ENCODE measurements at places on chromosomes 7 and 10.

GRCh38 chr7:66339141-66339540 lies 134.0 kb downstream of the TPST1 start:
- no peak for DNase-seq

GRCh38 chr7:32618987-32619386 lies 123.7 kb downstream of the AVL9 start:
- DNase-seq = no peak

DNA sequence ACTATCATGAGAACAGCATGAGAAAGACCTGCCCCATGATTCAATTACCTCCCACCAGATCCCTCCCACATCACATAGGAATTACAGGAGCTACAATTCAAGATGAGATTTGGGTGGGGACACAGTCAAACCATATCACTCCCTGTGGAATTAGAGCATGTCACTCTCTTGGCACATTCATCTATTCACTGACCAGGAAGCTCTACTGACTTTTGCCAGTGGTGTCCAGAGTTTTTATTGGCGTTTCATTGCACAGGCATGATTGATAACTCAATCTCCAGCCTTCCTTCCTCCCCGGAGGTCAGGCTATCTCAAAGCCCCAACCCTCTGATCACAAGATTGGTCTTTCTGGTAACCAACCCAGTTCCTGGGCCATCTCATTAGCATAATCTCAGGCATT lies 478.9 kb upstream of the NRP1 start:
- DNase-seq = no peak

DNA sequence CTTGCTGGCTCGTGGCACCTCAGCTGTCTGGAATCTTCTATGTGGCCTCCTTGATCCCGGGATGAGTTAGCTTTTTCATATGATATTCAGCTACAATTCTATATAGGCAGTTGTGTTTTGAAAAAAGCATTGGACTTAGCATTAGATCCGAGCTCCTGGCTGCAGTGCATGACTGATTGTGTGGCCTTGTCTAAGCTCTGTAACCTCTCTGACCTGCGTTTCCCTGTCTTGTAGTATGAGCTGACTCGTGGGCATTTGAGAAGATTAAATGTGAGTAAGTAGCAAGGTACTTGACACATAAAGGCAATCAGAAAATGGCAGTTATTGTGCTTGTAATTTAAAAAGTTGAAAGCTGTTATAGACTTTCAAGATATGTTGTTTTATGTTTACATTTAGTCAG lies 85.9 kb downstream of the CCNY start:
- no peak for DNase-seq

DNA sequence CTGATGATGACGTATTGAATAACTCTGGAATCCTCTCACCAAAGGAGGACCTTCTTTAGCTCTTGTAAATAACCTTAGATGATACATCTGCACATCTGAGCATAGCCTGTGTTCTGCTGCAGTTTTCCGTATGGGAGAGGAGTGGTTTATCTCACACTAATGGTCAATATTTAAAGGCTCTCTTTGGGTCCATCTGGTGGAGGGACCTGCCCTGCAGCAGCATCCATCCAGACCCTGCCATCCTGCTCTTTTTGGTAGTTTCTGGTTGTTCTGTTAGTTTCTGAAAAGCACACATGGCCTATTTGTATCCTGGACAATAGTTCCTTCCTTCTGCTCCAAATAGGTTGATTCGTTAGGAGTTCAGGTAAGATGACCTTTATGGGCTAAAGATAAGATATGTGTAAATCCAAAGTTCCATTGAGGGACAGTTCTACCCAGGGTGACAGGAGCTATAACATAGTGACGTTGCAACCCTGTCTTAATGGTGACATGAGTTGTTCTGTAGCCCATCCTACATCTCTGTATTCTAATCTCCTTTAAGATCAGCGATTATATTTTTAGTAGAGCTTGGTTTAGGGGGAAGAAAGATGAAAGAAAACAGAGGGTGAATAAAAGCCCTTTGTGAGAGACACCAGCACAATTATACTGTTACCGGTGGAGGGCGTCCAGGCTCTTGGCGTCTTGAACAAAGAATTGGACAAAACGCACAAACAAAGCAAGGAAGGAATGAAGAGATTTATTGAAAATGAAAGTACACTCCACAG lies 60.0 kb upstream of the KLF14 start:
- DNase-seq = peak; percentile 12

DNA sequence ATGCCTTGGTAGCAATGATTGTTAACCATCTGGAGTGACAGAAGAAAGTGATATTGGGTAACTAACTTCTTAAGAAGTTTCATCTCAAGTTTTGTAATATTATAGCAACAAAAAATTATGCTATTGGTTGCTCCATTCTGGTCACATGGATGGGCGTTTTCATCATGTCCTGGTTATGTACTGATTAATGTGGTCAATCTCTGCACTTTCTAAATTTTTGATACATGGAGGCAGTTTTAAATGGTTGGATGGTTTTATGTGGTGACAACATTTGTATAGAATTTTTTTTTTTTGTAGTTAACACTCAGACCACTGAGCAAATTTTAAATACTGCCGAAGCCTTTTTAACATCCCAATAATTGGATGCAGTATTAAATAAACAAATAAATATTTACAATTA lies 55.2 kb upstream of the CCAR1 start:
- no peak for DNase-seq

DNA sequence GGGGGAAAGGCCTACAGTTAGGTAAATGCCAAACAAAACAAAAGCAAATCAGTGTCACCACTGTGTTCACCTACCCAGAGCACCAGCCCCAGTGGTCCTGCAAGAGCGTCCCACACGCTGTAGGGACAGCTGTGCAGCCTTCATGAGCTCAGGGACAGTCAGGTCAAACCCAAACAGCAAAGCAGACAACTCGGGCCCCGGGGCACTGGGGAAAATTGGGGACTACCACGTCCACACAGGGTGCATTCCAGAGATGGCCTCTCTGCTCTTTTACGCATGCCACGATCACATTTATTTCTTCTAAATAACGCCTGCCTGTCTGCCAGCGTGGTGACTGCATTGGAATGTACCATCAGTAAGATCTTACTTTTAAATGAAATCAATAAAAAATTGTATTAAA lies 21.7 kb downstream of the EBF3 start:
- DNase-seq = no peak

DNA sequence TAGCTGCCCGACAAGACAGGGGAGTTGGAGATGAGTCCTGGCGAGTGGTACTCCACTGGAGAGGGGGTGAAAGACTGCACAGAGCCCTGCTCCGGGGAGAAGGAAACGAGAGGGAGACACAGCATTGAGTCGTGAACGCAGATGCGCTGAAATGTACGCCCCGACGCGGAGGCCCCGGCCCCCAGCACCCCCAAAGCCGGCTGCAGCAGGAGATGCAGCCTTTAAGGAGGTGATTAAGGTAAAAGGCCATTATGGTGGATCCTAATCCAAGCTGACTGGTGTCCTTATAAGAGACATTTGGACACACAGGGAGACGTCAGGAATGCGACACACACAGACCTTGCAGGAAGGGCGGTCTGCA lies 166.3 kb upstream of the IMMP2L start:
- no peak for DNase-seq

GRCh38 chr7:82194016-82194643 lies 249.4 kb downstream of the CACNA2D1 start:
- DNase-seq = no peak

DNA sequence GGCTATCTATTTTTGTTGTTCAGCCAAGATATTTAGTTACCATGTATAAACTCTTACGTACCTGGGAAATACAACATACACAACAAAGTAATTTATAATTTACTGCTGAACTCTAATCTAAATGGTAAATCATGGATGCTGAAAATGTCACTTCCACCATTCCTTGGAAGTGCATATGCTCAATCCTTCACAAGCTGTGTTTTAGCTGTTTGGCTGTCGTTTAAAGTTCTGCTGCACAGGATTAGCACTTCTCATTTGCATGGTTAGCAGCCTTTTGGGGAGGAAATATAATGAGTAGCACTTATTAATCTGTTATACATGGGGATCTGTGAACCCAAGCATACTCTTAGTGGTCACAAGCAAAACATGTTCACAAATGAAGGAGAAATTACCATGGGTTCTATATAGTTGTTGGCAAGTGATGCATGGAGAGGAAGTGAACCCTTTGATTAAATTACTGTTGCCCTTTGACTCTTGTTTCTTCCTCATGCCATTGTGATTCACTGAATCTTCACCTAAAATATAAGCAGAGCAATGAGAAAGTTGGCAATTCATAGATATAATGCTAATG lies 18.5 kb downstream of the PIK3CG start:
- DNase-seq = no peak

DNA sequence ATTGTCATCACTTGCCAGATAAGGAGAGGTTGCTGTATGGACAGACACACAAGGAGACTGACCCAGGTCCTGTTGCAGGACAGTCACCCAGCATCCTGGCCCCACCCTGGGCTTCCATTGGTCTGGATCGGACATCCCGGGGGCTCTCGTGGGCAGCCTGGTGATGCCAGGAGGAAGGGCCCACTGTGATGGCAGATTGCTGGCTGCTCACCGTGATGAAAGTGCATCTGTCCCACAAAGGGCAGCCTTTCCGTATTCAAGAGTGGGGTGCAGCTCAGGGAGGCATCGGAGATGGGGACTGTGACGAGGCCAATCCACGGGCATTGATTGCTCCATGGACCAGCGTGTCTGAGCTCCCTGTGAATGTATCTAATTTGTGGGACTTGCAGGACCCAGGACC lies 41.3 kb downstream of the PRKAG2 start:
- no peak for DNase-seq

- no peak for DNase-seq
These were observed 311.2 kb downstream of the RNLS start for GRCh38 chr10:88271761-88272543.

GRCh38 chr10:86261470-86261869 lies 105.1 kb downstream of the GRID1 start:
- DNase-seq = no peak

- DNase-seq = no peak
These were observed 1.1 kb upstream of the GIMAP8 start for GRCh38 chr7:150449206-150449952.

DNA sequence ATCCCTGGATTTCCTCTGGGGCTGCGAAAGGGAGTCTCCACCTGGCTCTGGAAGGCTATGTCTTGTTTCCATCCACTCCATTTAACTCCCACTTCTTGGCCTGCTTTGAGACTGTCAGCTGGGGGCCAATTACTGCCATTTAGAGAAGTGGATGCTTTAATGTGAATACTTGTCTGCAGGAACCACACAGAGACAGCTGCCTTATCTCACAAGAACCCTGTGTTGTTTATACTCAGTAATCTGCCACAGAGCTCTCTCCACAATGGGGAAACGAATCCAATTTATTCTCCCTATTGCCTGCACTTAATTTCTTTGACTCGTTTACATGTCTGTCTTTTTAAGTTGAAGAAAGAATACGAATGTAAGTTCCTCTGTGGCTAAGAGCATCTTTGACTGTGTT lies 787.0 kb upstream of the C7orf33 start:
- no peak for DNase-seq

- no peak for DNase-seq
These were observed 66.5 kb downstream of the SYPL1 start for GRCh38 chr7:106045586-106045985.

Measured in iPS-NIHi11 (cell line).